ENCODE measurements at places on chromosomes 16 and 17.
A peak's percentile ranks its signal among the peaks of the same experiment; 100 is the strongest.

DNA sequence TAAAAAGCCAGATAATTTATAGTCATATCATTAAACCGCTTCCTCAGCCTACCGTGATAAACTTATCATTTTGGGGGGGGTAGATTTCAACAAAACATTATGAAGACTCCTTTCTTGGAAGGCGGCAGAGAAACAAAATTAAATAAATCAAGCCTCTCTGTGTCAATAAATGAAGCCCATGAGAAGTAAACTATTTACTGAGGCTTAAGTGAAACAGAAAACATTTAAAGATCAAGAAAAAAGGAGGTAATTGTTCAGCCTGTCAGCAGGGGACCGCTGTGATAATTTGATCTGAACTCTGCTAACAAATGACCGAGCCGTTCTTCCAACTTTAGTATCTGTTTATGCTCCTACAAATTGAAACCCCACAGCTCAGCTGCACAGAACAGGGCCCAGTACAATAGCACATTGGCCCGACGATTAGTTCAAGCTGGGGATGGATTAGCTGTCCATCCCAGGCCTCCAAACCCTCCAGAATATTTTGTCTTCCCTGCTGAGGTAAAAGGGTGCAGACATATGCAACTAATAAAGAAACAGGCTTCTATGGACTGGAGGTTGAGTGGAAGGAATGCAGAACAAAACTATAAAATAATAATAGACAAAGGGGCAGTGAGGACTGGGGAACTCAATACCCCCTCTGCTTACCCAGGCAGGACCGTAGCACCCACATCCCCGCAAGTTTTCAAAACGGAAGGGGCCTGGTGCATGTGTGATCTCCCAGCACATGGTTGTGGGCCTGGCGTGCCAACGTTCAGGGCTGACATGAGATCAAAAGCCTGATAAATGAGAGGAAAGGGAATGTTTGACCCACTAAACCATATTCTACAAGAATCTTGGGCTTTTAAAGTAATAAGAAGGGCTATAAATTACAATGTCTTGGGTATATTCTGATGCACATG lies 298.1 kb upstream of the IRX5 start:
- no peak for DNase-seq

DNA sequence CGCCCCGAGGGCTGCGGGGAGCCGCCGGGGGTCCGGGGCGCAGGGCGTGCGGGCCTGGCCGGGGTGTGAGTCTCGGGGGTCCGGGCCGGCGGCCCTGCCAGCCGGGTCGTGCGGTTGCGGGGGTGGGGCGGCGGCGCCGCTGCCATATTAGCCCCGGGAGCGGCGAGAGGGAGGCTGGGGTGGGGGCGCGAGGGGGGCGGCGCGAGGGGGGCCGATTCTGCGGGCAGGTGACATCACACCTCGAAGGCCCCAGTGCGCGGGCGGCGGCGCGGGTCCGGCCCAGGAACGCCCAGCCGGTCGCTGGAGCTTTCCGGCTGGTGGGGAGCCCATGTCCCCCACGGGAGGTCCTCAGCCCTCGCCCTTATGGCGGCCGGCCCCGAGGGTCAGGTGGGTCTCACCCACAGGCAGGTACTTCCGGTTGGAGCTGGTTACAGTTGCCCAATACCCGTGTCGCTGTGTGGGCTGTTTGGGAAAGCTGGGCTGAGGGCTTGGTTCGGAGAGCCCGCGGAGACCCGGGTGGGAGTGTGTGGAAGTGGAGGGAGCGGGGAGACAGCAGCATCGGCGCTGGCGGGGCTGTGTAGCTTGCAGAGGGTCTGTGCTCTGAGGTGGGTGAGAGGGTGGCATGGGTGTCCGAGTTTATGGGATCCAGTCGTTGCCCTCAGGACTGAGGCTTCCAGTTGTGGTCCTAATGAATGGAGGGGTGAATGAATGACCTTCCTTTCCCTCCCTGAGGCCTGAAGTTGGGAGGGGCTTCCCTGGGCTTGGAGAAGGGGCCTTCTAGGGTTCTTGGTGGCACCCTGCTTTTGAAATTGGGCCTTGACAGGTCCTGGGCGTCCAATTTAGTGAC lies 804 bp downstream of the ATP6V0C start:
- DNase-seq = no peak

DNA sequence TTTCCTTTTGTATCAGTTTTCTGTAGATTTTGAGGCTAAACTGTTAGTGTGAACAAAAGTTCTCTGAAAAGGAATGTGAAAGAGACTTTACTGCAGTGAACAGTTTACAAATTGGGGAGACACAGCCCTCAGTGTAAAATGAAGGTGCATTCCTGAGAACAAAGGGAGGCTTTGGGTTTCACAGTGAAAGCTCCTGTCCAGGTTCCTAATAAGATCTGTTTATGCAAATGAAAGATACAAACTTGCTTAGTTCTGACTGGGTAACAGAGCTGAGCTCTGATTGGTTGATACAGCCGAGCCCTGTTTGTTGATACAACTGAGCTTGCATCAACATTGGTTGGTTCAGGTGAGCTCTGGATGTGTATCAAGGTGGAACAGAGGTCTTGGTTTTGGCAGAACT lies 8.3 kb upstream of the CDRT15 start:
- DNase-seq = no peak

GRCh38 chr16:7689234-7689633 lies 356.6 kb downstream of the RBFOX1 start:
- DNase-seq = no peak

DNA sequence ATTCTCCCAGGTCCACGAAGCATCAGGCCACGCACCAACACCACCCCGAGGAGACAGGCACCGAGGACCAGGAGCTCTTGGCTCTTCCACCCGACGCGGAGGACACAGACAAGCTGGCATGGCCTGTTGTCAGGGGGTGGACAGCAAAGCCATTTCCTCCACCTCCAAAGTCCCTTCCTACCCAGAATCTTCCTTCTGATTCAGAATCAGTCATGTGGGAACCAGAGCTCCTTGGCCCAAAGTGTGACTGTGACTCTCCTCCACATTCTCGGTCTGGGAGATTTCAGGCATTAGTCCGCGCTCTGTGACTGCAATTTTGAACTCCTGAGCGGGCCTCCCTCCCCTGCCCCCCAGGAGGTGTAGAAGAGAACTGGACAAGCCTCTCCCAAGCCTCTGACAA lies 9.2 kb downstream of the DNAH17 start:
- no peak for DNase-seq

DNA sequence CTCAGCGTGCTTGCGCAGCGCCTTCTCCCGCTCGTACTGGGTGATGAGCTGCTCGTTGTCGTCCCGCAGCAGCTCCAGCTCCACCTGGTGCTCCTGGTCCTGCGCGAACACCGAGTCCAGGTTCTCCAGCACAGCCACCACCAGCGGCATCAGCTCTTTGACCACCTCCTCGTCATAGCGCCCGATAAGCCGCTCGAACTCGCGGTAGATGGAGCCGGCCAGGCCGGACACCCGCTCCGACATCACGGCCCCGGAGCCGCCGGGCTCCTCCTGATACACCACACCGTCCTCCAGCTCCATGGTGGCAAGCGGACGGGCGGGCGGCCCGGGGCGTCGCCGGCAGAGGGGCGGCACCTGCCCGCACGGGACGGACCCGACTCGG lies 320 bp downstream of the SPAG9 start:
- peak; percentile 43 for DNase-seq

GRCh38 chr17:72950242-72950931 lies 142.1 kb downstream of the SLC39A11 start:
- DNase-seq = no peak

DNA sequence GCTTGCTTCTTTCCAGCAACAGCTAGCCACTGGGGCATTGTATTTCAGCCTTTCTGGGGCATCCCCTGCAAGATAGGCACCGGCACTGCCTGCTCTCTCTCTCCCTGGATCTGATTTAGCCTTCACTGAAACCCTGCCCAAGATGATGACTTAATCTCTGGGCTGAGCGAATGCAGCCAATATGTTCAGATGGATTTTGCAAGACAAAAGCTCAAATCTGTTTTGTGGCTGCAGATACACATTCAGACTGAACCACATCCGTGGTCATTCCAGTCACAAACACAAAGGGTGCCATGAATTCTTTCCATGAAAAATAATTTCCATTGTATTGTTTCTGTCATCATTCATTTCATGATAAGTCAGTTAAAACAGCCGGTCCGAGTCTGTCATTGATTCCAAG lies 24.2 kb downstream of the SOST start:
- DNase-seq = no peak

- peak; percentile 20 for DNase-seq
Measured at GRCh38 chr16:52191531-52192134, 355.3 kb downstream of the TOX3 start.

GRCh38 chr16:89153848-89154271 lies 17.7 kb upstream of the CDH15 start:
- no peak for DNase-seq

- DNase-seq = no peak
Measured at GRCh38 chr17:27956601-27957445, 63.7 kb upstream of the LYRM9 start.

DNA sequence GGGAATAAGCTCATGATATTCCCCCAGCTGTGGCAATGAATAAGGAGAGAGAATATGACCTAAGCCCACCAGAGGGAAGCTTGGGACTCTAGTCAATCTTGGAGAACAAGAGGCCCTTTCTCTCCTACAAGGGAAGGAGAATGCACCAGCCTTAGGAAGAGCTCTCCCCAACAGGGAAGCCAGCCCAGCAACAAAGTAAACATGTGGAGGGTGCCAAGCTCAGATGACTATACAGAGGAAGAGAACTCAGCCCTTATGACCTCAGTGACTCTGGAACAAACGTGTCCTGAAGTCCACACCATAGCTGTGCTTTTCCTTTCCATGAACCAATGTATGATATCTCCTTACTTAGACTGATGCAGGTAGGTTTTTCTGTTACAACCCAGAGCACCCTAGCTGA lies 219.7 kb downstream of the GSG1L start:
- DNase-seq = no peak

GRCh38 chr16:17369421-17370222 lies 101.1 kb downstream of the XYLT1 start:
- no peak for DNase-seq

GRCh38 chr16:15548482-15548891 lies 94.5 kb downstream of the MARF1 start:
- no peak for DNase-seq

GRCh38 chr17:65918916-65919315 lies 273.0 kb downstream of the CEP112 start:
- DNase-seq = no peak

GRCh38 chr17:78227455-78227916 lies 3.9 kb upstream of the TMEM235 start:
- no peak for DNase-seq

DNA sequence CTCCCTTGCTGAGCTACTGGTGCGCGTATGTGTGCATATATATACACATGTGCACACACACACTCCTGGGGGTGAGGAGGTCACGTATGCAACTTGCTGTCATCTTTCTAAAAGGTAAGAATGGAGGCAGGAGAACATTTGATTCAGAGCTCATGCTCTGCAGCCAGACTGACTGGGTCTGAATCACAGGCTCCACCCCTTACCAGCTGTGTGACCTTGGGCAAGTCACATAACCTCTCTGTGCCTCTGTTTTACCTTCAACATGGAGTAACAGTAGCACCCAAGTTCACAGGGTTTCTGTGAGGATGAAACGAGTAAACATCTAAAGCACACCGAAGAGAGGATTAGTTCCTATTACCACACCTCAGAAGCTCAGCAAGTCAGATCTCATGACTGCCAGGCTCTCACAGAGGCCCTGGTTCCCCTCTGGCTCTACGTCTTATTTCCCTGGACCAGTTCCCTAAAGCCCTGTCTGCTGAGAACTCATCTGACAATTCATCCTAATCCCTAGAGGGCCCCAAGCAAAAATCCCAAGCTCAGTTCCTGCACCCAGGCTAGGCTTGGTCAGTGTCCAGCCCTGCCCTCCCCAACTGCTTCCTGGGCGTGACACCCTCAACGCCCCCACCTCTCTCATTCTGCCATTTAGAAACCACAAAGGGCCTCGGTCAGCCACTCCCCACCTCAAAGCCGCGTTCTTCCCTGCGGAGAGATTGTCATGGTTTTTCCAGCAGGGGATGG lies 28.7 kb downstream of the ABR start:
- DNase-seq = no peak

DNA sequence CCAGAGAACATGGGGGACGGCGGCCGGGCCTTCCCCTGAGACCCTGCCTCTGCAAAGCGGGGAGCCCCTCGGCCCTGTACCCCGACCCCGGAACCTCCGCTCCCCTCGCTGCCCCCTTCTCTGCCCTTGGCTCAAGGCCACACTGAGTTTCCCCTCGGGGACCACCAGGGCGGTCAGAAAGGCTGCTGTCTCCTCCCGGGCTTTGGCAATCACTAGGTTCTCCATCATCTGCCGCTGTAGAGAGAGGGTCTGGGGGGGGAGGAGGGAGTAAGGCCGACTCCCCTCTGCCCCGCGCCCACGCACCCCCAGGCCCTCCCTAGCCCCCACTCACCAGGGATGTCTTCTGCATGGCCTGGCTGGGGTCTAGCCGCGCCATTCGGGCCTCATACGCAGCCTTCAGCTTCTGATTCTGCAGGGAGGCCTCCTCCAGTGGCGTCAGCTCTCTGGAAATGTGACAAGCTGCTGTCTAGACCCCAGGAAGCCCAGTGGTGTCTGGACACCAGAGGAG lies 8.4 kb downstream of the VPS9D1 start:
- no peak for DNase-seq

DNA sequence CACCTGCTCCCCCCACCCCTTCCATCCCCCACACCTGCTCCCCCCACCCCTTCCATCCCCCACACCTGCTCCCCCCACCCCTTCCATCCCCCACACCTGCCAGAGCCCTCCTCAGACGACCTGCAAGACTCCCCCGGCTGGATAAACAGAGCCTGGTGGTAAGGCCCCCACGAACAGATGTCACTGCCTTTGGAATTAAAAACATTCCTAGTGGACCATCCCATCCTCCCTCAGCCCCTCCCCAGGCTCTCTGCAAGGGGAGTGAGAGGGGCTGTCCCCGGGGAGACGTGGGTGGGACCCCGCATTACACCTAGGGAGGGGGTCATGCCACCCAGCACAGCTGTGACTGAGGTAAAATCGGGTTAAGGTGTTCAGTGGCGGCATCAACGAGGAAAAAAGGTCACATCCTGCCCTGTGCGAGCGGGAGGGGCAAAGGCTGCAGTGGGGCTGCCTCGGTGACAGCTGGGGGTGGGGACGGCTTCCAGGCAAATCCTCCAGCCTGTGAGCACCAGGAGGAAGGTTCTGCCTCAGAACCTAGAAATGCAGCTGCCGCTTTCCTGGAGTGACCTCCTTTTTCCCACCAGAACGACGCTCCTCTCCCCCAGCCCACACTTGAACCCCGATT lies 38.7 kb downstream of the TIMM22 start:
- DNase-seq = no peak

GRCh38 chr16:81712681-81713080 lies 66.4 kb upstream of the PLCG2 start:
- no peak for DNase-seq

DNA sequence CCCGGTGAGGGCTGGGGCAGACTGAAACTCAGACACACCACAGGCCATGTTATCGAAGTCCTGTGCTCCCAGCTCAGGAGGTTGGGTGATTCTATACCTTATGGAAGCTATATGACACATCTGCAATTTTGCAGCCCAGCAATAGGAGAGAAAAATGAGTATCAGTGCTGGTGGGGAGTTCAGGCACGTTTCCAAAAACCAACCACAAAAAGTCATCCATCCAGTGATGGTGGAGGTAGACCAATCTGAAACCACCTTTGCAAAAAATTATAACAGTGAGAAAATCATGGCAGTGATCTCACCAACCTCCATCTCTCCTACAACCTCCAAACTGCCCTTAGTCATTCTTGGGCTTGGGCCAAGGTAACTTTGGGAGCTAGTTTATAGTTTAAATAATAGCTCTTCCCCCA lies 327.9 kb downstream of the SLC39A11 start:
- no peak for DNase-seq

All from hepatic stellate cell (primary cell).